ENCODE measurements at places on chromosomes 12 and 14. TPM values are rescaled to one million over a fixed set of nuclear protein-coding genes. Genes with fewer than 3 reads are reported as not detected.
A peak's percentile ranks its signal among the peaks of the same experiment; 100 is the strongest.

- no peak for DNase-seq
Measured at GRCh38 chr12:96831346-96831745, 75.7 kb upstream of the NEDD1 start.

DNA sequence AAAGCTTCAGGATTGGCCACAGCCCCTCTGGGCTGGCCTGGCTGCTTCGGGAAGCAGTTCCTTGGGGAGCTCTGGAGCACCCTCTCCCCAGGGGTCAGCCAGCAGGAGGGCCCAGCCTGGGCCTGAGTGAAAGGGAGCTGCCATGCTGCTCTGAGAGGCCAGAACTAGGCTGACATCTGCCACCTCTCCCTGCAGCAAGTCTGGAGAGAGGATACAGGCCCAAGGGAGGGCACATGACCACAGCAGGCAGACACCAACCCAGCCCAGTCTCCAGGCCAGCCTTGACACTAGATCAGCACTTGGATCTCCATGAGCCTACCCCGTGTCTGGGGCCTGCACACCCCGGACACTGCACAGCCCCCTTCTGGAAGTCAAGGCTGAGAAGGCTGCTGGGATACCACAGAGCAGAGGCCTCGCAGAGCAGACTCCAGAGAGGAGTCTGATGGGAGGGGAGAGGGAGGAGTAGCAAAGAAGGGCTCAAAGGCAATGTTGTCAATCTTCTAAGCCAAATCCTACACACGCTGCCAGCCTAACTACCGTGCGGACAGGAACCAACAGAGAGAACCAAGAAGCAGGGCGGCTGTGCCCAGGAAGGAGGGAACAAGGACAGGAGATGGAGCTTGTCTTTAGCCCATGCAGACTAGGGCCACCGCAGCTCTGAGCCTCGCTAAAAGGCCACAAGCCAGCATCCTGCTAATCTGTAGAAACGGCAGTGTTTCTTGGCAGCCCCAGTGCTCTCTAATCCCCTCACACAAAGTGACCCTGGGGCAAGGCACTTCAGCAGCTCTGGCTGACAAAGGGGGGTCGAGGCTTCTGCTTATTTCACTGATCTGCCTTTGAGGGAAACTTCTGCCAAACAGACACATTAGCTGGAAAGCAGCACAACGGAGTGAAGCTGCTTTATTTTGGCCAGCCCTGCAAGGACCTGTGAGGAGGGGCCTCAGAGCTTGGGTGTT lies 12.9 kb downstream of the COL2A1 start:
- no peak for DNase-seq

WASHC3 gene
- 58.7 TPM for polyA plus RNA-seq

DNA sequence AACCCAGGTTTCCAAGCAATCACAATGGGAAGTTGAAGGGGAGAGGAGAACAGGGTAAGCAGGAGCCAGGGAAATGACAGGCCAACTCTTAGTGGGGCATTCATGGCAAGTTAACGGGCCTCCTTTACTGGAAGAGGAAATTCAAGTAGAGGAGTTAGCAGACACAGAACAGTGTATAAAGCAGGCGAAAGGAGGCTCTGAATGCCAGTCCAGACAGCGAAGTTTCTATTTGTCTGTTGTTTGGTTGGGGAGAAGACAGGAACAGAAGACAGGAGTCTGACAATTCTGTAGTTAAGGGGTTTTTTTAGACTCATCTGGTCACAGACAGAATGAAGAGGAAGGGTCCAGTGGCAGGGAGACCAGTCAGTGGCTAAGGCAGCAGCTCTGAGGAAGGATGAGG lies at the start of gene ACSM4:
Gene ACSM4, plus strand, starts transcription at position 301 of the 400 bp plus-strand sequence. CDS start 260 bp downstream, outside the sequence.
- no peak for DNase-seq

DNA sequence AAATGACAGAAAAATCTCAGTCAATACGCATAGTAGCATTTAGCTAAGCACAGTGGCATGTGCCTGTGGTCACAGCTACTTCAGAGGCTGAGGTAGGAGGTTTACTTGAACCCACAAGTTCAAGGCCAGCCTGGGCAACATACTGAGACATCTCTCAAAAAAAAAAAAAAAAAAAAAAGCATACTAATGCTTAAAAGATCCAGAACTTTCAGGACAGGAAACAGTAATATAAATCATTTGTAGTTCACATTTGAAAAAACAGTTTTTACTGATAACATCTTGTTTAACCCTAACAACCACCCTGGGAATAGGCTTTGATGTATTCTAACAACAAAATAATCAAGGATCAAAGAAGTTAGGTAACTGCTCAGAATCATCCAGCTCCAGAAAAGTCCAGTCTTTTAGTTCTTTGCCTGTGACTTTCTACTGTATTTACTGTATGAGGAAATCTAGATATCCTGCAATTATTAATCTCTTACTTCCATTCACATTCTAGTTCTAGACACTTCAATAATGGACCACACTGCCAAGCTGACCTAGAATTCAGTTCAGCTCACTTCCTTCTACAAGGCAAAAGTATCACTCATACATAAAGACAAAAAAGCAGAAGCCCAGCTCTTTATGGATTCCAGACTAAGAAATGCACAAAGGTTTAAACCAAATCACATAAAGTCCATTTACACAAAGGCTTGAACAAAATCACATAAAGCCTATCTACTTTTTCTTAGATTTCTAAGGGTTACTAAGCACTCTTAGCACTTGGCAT lies 28.5 kb downstream of the PAWR start:
- no peak for DNase-seq

DNA sequence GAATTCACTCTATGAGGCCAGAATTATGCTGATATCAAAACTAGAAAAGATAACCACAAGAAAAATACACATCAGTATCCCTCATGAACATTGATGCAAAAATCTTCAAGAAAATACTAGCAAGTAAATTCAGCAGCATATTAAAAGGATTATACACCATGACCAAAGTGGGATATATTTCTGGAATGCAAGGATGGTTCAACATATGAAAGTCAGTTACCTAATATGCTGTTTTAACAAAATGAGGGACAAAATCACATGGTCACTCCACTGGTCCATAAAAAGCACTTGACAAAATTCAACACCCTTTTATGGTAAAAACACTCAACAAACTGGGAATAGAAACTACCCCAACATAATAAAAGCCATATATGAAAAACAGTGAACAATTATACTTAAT lies 40.3 kb downstream of the TECPR2 start:
- DNase-seq = no peak

GRCh38 chr12:5989621-5990020 lies 44.6 kb upstream of the ANO2 start:
- DNase-seq = no peak

GRCh38 chr14:98137131-98138025 lies 1134.6 kb downstream of the BCL11B start:
- no peak for DNase-seq

LHX5 gene
- polyA plus RNA-seq = not detected

- no peak for DNase-seq
Measured at GRCh38 chr14:89032086-89032649, 207.7 kb downstream of the TTC8 start.

GRCh38 chr14:55867311-55867710 lies 250.9 kb upstream of the PELI2 start:
- DNase-seq = no peak

DBX2 gene
- 0.08 TPM for polyA plus RNA-seq

DNA sequence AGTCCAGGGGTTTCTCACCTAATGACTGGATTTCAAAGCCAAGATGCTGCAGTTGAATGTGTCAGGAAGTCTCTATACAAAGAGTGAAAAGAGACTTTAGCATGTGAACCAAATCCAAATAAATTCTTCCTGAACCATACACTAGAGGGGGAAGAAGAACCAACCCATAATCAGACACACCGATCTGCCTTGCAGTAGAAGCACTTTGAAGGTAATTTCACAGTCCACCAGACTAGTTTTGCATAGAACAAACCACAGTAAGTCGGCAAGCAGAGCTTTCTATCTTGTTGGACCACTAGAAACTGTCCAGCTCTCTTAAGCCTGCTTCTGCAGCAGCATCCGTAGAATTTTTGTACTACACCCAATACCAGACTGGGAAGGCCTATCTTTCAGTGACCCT lies 39.3 kb downstream of the FIGNL2 start:
- DNase-seq = no peak

PLD4 gene
- polyA plus RNA-seq = 2.5 TPM

- DNase-seq = no peak
Measured at GRCh38 chr14:99574099-99574880, 29.7 kb downstream of the CCDC85C start.

ZNF385A gene
- polyA plus RNA-seq = 10.8 TPM

- no peak for DNase-seq
Measured at GRCh38 chr14:99252443-99252939, 19.5 kb downstream of the BCL11B start.

GRCh38 chr14:75041613-75042012 lies 9.7 kb downstream of the MLH3 start:
- DNase-seq = no peak

GRCh38 chr12:5258498-5258897 lies 173.4 kb upstream of the NTF3 start:
- DNase-seq = no peak

DNA sequence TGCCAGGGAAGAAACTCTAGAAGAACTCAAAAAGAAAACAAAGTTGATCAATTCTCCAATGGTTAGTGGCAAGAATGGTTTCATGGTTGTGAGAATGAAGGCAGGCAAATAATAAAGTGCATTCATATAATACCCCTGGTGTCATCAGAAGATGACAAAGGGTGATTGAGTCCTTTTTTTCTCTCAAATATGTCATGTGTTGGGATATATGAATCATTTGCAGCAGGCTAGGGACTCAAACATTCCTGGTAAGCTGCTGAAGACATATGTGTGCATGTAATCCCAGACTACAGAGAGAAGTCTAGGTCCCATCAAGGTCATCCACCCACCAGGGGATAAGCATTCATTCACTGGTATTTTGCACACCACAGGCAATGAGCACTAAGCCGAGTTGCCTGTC lies 82.4 kb upstream of the MYF6 start:
- DNase-seq = no peak

DNA sequence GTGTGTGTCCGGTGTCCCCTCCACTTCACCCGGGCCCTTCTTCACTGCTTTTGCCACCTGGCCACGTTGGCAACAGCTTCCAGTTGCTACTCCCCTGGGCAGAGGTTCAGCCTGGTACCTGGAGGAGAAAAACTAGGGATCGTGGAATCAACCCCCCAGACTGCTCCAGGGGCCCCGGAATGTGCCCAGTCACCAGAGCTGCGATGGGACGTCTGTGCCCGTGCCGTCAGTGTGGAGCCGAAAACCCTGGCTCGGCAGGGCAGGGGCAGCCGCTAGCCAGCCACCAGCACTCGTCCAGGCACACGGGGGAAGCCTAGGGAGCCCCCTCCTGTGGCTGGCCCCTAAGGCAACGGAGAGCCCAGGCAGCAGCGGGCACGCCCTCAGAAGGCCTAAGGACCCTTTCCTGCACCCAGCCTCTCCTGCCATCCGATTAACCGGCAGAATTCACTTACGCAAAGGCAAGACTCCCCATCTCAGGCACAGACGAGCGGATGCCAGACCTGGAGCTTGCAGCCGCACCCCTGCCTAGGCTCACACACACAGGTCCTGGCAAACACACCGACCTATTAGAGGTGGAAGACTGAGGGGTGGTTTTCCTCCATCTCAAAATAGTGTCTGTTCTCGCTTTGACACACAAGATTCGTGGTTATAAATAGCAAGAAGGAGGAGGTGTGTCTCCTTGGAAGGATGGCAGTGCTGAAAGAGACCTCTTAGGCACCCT lies 62.6 kb downstream of the FBXL14 start:
- no peak for DNase-seq

- no peak for DNase-seq
Measured at GRCh38 chr12:122084857-122085405, 6.4 kb downstream of the MLXIP start.

DNA sequence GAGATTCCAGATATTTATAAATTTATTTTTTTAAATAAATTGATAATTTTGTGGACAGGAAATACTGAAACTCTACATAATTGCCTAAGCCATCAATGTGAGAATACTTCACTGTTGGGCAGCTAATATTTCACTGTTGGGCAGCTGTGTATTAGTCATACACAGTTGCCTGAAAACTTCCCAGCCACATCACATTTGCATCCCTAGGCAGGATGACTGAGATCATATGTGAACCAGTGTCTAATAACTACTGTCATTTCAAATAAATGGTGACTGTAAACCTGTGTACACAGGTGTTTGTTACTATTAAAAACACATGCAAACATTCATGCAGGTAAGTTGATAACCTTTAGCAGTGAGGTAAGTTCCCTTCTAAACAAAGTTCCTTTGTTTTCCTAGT lies 43.9 kb downstream of the TMTC3 start:
- DNase-seq = no peak

- peak; percentile 88 for DNase-seq
Measured at GRCh38 chr12:48189331-48190125, 6.1 kb downstream of the CCDC184 start.

DNA sequence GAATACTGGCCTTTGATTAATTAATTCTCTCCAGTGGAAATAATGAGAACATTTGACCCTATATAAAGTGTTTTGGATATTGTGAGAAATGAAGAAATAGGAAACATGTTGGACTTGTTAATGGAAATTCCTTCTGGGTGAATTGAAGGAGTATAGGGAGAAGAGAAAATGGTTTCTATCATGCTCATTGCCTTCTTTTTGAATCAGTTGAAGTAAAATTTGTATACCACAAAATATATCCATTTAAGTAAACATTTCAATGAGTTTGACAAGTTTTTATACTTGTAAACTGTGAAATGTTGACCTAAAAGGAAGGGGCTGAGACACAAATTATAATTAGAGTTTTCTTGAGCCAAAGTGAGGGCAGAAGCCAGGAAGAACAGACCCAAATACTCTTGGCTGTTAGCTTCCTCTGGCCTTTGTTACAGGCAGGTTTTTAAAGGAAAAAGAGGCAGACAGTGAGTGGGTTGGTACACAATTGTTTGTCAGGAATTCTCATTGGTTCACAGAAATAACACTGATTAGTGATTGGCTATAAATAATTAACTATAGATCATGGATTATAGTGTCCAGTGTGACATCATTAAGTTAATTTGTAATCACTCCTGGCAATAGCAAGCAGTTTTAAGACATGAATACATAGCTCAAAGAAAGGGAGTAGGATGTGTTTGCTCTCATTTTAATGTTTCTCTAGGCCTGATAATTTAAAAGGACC lies 826 bp downstream of the ZNF705A start:
- no peak for DNase-seq

All from left kidney (tissue), 8 donors.